ENCODE measurements at places on chromosomes 5 and 9. TPM values are rescaled to one million over a fixed set of nuclear protein-coding genes. Genes with fewer than 3 reads are reported as not detected.

The LURAP1L gene
- polyA plus RNA-seq, result not detected

The SHISAL2B gene
- not detected for polyA plus RNA-seq

The PDE6A gene
- polyA plus RNA-seq, result not detected

- H3K27ac ChIP-seq, result no peak within 1 kb of the TSS
- H3K4me1 ChIP-seq, result peaks cover 5% of the 10 kb centered on the region
- H3K4me3 ChIP-seq, result peak within 1 kb of the TSS; percentile 31
These were observed at the start of gene RANBP17 for GRCh38 chr5:170861917-170862766. Gene RANBP17, plus strand, starts transcription at chr5:170862018.

DNA sequence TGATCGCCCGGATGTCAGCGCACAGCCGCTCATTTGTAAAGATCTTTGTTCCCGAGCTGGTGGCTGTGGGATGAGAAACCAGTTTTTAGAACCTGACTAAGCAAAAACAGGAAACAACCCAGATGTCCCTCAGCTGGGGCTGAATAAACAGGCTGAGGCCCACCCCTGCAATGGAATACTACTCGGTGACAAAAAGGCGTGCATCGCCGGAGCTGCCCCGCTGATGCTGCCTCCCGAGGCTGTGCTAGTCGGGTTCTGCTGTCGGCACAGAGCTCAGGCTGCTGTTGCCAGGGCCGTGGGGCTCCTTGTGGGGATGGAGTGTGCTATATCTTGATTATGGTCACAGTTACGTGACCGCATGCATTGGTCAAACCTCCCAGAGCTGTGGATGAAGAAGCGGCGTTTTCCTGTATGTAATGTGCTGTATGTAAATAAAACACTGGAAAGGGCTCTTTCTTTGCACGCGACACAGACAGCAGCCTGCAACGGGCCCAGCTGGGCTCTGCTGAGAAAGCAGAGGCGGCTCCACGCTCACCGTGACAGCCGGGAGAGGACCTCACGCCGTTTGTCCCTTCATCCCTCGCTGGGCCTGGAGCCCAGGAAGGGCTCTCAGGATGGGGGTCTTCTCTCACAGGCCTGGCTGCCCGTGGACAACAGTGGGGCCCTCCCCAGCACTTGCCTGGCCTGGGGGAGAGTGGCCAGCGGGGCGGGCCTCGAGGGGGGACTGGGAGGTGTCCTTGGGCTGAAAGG is 51.5 kb upstream of the RNU6ATAC start:
- peak overlapping the region; percentile 47 for H3K27ac ChIP-seq
- no peak overlapping the region for H3K4me3 ChIP-seq
- H3K27me3 ChIP-seq, result peaks cover 7% of the 10 kb centered on the region
- H3K36me3 ChIP-seq, result no peaks in the 10 kb centered on the region
- H3K4me1 ChIP-seq, result peaks cover 9% of the 10 kb centered on the region

DNA sequence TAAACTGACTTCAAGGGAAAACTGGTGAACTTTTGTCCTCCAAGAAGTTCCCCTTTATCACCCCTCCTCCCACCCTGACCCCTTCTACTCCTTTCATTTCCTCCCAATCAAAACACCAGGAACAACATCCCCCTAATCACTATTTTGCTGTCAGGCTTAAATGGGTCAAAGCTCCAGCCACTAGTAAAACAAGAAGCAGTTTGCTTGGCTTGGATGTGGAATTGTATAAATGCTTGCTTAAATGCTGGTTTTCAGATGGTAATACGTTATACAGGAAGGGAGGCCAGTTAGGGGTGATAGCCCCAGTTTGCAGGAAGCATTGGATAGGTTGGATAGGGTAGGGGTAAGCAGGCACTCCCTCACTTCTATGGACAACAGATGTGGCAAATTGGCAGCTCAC is 473.6 kb downstream of the AGTPBP1 start:
- H3K36me3 ChIP-seq, result no peaks in the 10 kb centered on the region
- DNase-seq, result no peak
- no peak overlapping the region for H3K27ac ChIP-seq
- H3K4me1 ChIP-seq, result no peaks in the 10 kb centered on the region
- H3K4me3 ChIP-seq, result no peak overlapping the region

GRCh38 chr5:159409801-159410200 is 79.5 kb upstream of the IL12B start:
- no peaks in the 10 kb centered on the region for H3K4me1 ChIP-seq
- no peak for DNase-seq
- no peak overlapping the region for H3K27ac ChIP-seq
- H3K4me3 ChIP-seq, result no peak overlapping the region
- no peaks in the 10 kb centered on the region for H3K27me3 ChIP-seq
- H3K36me3 ChIP-seq, result no peaks in the 10 kb centered on the region

DNA sequence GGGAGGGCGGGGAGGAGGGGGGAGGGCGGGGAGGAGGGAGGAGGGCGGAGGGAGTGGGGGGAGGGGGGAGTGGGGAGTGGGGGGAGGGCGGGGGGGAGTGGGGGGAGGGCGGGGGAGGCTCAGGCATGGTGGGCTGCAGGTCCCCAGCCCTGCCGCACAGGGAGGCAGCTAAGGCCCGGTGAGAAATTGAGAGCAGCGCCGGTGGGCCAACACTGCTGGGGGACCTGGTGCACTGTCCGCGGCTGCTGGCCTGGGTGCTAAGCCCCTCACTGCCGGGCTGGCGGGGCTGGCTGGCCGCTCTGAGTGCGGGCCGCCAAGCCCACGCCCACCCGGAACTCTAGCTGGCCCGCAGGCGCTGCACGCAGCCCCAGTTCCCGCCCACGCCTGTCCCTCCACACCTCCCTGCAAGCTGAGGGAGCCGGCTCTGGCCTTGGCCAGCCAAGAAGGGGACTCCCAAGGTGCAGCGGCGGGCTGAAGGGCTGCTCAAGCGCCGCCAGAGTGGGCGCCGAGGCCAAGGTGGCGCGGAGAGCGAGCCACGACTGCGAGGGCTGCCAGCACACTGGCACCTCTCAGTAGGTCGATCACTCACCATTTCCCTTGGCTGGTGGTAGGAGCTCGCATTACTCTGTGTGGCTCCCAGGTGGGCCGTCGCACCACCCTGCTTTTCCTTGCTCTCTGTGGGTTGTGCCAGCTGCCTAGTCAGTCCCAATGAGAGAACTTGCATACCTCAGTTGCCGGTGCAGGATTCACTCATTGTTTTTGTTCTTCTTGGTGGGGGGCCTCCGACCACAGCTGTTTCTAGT is 160.2 kb downstream of the CNTLN start:
- DNase-seq, result no peak
- no peak overlapping the region for H3K27ac ChIP-seq
- H3K27me3 ChIP-seq, result no peaks in the 10 kb centered on the region
- H3K4me1 ChIP-seq, result no peaks in the 10 kb centered on the region

DNA sequence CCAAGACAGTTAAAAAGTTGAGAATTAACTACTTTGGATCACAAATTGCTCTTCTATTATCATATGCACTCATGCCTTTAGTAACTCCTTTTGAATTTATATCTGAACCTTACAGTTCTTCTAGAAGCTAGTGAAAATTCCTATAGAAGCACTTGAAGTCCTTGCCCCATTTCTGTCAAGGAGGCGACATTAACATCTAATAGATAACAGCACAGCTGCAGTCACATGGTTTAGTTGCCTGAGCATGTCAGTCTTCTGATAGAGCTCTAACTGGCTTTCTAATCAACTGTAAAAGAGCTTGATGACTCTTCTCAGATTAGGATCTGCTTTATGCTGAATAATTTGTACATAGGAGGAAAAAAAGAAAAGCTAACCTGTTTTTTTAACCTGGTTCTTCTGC is 9.0 kb downstream of the RFESD start:
- H3K27ac ChIP-seq, result no peak overlapping the region
- peaks cover 7% of the 10 kb centered on the region for H3K36me3 ChIP-seq
- H3K4me1 ChIP-seq, result no peaks in the 10 kb centered on the region
- DNase-seq, result no peak
- H3K27me3 ChIP-seq, result no peaks in the 10 kb centered on the region
- H3K4me3 ChIP-seq, result no peak overlapping the region

DNA sequence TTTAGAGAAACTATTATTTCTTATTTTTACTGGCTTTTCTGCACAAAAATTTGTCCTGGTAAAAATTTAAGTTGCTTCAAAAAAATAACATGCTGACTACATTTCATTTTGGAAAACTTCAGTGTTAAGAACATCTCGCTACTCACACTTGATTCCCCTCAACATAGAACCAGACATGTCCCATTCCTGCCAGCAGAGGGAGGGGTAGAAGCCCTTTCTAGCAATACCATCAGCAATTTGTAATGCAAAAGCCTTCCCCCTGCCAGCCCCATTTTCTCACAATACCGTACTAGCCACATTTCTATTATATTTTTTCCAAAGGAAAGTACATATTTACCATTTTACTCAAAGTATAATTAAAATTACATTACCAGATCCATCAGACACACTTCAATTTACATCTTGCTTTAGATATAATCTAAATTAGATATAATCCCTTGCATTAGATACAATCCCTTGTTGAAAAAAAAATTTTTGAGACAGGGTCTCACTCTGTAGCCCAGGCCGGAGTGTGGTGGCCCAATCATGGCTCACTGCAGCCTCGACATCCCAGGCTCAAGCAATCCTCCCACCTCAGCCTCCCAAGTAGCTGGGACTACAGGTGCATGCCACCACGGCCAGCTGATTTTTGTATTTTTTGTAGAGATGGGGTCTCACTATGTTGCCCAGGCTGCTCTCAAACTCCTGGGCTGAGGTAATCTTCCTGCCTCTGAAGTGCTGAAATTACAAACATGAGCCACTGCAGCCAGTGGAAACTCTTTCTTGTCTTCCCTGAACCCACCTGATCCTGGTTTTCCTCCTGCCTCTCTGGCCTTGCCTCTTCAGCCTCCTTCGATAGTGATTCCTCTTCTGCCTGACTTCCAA is 39.6 kb upstream of the IDNK start:
- no peaks in the 10 kb centered on the region for H3K27me3 ChIP-seq
- H3K36me3 ChIP-seq, result peaks cover 9% of the 10 kb centered on the region
- no peak overlapping the region for H3K27ac ChIP-seq
- H3K4me3 ChIP-seq, result no peak overlapping the region

- H3K27me3 ChIP-seq, result peaks cover 49% of the 10 kb centered on the region
- no peaks in the 10 kb centered on the region for H3K36me3 ChIP-seq
- no peak overlapping the region for H3K4me3 ChIP-seq
- DNase-seq, result no peak
- H3K4me1 ChIP-seq, result no peaks in the 10 kb centered on the region
These were observed 3.4 kb downstream of the ASS1 start for GRCh38 chr9:130448035-130448624.

Measured in naive B cell (primary cell).